Natural killer cell (primary cell): ENCODE measurements at places on chromosomes 3 and 15.

DNA sequence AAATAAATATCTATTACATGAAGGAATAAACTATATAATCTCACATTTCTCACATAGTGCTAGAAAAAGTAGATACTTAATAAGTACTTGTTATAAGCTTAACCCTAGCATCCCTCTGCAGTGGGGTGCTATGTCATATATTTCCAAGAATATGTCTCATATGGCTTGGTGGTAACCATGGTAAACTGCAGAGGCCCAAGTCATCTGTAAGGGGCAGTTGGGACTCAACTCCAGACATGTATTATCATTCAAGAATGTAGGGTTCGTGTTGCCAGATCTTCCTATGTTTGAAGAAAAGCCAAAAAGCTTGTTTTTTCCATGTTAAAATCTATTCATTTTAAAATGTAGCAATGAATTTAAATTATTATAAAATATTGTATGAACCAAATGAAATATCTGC lies 46.2 kb downstream of the ZNF385D start:
- DNase-seq, result no peak

GRCh38 chr3:167304077-167304476 lies 76.0 kb downstream of the ZBBX start:
- DNase-seq, result no peak

DNA sequence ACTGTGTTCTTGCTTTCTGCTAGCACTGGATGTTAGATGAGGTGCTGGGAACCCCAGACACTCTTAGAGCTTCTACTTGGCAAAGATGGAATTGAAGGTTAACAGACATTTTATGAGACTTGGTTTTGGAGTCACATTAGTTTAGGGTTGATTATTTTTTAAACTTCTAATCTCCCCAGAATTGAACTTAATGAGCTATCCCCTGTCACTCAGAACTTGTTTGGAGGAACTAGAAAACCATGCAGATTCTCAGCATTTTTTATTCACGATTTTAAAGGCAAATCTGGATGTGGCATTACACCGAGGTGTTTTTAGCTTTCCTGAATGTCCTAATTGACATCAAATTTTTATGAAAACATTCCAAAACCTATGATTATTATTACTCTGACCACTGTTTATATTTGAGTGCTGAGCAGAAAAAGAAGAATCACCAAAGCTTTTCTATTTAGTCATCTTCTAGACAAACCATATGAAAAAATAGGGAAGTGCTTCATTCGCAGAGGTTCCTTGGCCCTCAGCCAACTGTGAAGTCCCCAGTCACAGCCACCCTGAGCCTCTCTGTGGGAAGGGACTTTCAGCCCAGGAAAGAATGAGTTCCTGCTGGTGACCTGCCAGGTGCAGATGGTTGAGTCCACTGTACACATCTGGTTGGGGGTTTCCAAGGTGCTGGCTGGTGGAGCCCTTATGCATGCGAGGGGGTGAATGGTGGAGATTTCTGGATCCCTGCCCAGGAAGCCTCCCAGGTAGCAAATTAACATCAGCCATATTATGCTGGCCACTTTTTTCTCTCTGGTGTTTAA lies 196.0 kb upstream of the TOPAZ1 start:
- DNase-seq, result peak; percentile 40

DNA sequence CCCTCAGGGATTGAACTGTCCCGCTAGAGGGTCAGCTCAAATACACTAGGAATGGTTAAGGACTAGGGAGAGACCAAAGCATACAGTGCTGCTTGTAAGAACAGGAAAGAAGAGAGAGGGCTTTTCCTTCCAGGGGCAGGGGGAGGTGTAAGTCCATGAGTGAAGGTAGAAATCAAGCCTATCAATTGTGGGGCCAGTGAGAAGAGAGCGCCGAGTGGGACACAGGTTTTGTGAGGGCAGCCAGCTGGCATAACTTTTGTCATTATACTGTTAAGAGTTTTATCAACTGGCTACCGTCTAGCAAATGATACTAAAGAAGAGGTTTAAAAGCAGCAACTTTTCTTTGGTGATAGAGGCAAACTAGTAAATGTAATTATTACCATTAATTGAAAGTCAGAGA lies 45.0 kb downstream of the LMCD1 start:
- DNase-seq, result no peak

DNA sequence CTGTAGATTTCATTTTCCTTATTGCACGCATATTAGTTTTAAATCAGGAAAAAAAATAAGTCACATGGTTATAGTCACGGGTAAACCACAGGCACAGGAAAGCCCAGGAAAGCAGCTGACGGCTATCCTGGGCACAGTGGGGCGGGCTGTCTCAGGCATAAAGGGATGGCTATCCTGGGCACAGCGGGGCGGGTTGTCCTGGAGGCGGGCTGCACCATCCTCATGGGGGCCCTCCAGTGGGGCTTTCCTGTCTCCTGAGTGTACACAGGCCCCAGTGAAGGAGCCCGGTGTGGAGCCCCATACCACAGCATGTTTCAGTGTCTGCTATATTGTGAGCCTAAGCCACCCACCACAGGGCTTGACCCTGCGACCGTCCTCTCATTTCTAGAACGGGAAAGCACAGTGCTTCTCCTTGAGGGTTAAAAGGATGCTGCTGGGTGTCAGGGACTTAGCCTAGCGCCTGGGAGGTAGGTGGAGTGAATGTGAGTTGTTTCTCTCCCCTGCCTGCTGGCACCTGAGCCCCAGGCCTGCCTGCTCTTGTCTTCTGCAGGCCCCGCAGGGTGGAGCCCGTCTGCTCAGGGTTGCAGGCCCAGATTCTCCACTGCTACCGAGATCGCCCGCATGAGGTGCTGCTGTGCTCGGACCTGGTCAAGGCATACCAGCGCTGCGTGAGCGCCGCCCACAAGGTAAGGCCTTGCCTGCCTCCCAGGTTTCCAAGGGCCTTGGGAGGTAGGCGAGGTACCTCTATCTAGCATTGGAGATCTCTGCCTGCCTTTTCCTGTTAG lies 25.9 kb upstream of the PLXNA1 start:
- DNase-seq, result no peak

DNA sequence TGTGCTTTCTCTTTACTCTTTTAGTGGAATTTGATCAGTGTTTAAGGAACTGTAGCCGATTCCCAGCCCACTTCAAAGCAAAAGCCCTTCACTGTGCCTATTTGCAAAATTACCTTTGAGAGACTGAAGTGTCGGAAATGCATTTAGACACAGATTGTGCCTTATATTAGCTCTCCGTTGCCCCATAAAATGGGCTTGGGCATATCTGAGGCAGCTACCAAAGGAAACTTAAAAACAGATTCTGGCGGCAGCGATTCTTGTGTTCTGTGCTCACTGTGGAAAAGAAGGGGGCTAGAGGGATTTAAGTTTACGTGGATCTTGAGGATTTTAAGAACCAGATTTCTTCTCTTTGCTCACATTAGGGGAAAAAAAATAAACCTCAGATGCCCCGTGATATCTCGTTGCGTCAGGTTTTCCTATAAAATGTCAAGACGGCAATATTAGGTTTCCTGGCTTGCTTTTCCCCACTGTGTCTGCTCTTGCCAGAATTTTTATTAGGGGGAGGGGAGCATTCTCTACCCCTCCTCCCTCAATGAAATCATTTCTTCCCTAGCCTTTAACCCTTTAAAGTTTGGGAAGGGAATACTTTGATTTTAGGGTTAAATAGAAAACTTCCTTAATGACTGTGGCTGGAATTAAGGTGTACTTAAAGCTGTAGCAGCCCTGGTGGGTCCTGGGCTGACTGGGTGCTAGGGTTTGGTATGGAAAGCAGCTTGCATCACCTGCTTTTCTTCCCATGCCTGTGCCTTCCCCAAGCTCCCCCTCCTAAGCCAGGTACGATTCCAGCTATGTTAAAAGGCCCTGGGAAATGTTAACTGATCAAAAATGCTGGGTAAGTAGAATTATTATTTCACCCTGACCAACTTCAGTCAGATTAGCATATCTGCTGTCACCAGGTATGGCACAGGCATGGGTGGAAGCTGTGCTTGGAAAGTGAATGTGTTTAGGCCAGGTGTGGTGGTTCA lies 73.8 kb downstream of the SMAD3 start:
- DNase-seq, result no peak

DNA sequence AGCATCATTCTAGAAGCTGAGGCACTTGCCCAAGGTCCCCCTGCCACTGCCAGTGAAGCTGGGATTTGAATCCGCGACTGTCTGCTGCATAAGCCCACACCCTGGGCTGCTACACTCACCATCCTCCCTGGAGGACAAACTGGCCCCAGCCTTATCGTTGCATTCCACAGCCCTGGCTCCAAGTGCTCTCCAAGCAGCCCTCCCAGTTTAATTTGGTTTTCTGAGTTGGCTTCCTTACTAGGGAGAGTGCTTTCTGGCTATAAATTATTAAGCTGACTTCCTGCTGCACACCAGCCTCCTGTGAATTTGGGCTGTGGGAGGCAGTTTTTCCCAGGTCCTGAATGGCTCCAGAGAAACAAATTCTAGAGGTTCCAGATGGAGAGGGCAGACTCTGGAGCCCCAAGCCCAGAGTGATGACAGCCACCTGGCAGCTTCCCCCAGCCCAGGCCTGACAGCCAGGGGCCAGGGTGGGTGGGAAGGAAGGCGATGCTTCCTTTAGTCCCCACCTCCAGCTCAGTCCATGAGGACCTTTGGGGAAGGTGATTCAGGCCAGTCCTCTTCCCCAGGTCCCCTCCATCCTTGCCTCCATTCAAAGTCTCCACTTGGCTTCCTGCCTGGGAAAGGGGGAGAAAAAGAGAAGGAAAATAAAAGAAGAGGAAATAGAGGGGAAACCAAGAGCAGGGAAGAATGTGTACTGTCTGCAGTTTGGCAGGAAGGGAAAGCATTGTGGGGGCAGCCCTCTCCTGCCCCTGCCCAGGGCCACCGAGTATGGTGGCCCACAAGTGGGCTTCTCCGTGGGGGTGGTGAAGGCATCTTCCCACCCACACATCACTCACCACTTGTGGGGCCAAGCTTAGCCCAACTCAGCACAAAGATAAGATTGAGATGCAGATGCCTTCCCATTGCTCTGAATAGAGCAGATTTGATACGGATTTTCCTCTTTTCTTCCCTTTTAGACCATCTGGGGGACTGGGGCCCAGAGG lies 69.6 kb downstream of the SEMA5B start:
- DNase-seq, result no peak

GRCh38 chr15:59338414-59338813 lies 34.3 kb downstream of the MYO1E start:
- DNase-seq, result no peak

DNA sequence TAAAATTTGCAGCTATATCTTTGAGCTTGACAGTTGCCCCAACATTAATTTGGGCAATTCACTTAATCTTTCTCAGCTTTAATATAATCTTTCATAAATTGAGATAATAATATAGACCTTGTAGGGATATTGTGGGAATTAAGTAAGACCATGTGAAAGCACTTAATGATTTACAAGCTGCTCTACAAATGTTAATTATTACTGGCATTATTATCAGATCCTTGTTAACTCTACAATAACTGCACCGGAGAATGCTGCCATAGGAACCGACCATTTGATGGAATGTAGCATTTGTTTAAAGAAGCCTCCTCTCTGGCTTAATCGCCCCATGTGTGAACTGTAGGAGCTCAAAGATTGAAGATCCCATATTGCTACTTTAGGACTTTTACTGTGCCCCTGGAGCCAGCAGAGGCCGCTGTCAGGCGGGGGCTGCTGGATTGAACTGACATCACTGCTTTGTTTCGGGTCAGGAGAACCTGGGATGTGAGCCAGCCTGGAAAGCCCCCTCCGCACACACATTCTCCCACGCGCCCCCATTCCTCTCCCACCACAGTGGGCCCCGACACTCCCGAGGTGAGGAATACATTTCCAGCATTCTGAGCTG lies 154.2 kb upstream of the TNIK start:
- DNase-seq, result no peak

GRCh38 chr3:55923207-55923606 lies 436.1 kb upstream of the WNT5A start:
- no peak for DNase-seq
